ENCODE measurements at places on chromosomes 7 and 10. TPM values are rescaled to one million over a fixed set of nuclear protein-coding genes. Genes with fewer than 3 reads are reported as not detected.

Gene TBX20
- 0.65 TPM for total RNA-seq

Gene ICA1
- total RNA-seq, result 19.5 TPM

Gene CELF2
- 106 TPM for total RNA-seq

Gene SDK1
- total RNA-seq, result 10.0 TPM

Gene ANKRD2
- 0.35 TPM for total RNA-seq

Gene MAGI2
- total RNA-seq, result 15.3 TPM

Gene EFCAB10
- 6.0 TPM for total RNA-seq

DNA sequence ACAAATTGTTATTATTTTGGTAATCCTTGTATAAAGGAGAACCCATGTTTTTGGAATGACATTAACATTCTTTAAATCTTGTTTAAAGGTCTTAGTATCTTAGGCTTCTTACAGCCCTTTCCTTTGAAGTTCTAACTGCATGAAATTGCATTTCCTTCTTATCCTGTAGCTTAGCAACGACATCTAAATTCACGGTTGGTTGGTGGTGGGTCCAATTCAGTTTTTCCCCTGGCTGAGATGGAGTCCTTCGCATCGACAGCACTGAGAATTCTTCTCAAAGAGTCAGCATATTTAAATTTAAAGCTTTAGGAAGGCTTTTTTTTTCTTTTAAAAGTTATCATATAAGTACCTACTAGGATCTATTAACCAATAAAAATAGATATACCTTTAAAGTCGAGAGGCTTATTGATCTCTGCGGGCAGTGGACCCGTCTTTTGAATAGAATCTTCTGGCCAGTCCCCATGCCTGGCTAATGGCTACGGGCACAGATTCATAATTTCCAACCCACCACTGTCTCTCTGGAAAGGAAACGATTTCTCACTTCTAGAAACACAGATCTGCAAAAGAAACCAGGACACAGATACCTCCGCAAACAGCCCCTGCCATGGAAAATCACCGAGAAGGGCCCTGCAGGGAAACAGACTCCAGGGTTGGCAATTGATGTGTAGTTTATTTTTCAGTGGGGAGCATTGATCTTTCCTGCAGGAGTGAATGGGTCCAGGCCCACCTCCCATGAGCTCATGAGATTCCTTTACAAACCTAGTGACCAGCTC lies 63.4 kb downstream of the RAMP3 start:
- no peak for DNase-seq

DNA sequence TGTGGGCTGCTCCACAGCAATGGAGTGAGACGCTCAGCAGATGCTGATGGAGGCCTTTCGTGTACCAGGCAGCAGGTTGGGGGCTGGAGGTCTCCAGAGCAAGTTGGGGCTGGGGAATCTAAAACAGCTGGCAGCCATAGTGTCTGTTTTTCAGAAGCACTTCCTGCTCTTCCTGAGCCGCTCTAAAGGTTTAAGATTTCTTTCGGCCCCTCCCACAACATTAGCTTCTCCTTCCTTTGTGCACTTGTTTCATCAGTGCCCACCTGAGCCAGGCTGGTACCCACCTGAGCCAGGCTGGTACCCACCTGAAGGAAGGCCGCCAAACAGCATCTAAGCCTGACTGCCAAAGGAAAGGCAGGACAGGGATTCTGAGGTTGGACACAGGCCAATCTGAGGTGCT lies 18.4 kb upstream of the WAPL start:
- DNase-seq, result no peak

DNA sequence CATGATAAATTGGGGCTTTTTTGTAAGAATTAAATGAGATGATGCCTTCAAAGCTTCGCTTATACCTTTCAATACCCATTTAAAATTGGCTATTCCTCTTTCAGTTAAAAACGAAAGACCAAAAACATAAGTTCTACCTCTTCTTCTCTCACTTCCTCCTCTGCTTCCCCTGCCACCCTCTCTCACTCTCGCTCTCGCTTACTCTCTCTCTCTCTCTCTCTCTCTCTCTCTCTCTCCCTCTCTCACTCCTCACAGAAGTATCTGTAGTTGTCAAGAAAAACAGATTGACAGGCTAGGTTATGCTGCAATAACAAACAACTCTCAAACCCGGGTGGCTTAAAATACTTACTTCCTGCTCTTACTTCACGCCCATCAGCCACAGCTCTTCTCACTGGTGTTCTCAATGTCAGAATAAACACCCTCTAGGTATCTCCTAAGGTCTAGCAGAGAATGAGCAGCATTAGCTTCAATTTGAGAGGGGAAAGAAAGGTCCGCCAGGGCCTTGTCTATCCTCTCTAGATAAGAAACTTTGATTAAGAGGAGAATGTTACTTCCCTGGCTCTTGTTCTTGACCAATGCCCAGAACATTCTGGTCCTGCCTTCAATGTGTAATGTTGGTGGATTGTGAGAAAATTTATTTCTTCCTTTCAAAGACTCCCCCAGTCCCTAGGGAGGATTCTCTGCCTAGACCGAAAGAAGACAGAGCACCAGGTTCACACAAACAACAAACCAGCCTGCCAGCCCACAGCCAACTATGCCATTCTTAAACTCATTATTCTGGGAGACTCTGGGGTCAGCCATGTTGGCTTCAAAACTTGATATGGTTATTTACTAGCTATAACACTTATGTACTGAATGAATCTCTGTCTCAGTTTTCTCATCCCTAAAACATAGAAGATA lies 1028.7 kb downstream of the XPNPEP1 start:
- no peak for DNase-seq

- no peak for DNase-seq
Observed at GRCh38 chr10:100100651-100101184, 19.0 kb upstream of the CPN1 start.

DNA sequence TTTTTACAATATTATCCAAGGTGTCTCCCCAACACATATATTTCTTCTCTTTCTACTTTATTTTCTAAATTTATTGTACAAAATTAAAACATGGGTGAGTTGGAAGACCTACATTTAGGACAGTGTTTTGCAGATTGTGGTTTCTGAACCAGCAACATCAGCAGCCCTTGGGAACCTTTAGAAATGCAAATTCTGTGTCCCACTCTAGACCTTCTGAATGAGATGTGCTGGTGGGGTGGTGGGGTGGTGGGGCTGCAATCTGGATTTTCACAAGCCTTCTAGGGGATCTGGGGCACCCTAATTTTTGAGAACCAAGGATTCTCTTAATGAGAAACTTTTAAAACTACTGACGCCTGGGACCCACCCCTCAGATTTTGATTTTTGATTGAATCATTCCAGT lies 7.4 kb upstream of the PAPSS2 start:
- DNase-seq, result no peak

- no peak for DNase-seq
Observed at GRCh38 chr7:158623241-158623640, 35.6 kb upstream of the PTPRN2 start.

DNA sequence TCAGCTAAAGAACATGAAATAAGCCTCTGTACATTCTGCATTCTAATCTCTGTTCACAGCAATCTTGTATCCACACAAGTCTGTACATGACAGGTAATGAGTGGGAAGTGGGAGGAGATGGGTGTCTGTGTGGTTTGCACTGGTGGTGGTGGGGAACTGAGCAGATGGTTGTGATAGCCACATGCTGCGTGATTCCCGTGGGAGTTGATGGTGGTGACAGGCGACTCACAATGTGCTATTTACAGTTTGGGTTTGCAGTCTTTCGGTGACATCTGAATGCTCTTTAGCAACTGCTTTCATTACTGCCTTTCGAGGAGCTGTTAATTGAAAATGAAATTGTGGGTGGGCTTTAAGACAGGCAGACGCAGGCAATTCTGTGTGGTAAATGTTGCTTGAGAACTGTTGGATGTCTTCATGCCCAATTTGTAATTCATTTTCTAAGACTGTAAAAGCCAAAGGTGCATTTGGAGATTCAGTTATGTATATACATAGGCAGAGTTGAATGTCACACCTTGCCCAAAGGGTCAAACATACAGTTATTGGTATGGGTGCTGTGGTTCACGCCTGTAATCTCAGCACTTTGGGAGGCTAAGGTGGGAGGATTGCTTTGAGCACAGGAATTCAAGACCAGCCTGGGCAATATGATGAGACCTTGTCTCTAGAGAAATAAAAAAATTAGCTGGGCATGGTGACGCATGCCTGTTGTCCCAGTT lies 308.2 kb downstream of the AUTS2 start:
- no peak for DNase-seq

GRCh38 chr7:3279147-3279818 lies 21.8 kb upstream of the SDK1 start:
- DNase-seq, result no peak

DNA sequence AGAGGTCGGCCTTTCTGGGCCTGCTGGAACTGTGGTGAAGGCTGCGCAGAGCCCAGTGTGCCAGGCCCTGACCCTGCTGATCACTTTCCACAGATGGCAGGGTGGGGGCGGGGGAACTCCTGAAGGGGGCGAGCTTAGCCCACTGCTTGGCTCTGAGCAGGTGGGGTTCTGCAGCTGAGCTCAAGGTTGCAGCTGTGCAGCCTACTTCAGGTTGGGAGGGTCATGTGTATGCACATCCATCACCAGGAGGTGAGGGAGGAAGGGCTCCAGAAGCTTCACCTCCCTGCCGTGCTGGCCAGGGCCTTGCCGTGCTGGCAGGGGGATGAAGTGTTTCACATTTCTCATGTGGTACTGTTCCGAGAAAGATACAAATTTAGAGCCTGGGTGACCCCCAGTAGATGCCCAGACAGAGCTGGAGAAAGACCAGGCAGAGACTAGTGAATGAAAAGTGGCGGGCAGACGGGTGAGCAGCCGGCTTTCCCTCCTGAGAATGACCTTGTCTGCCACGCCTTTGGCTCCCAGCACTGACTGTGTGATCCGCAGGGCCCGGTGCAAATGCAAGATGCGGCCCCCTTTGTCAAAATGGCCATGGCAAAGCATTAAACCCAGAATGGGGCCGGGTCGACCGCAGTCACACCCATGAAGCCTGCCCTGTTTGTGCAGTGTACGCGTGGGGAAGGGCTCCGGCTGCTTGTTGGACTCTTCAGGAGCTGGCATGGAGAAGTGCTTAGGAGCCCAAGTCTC lies 25.2 kb downstream of the FAM241B start:
- DNase-seq, result no peak

GRCh38 chr10:11178606-11179515 lies 161.2 kb downstream of the CELF2 start:
- peak; percentile 61 for DNase-seq

GRCh38 chr7:63008366-63008765 lies 990.3 kb upstream of the ZNF722 start:
- no peak for DNase-seq

DNA sequence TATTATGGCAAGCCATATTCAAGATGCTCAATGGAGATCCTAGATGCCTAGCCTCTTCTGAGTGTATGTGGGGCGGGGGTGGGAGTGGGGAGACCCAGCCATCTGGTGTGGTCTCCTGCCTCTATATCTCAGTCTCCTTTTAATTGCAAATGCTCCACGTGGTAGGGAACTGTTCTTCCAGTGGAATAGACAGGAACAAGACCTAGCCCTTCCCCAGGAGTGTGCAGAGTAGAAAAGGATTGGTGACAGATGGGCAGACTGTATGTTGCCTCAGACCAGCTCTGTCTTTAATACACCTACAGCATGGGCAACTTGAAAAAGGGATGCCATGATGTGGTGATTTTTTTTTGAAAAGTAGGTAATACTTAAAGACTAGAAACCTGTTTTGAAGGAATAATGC lies 12.6 kb downstream of the CYP3A5 start:
- DNase-seq, result no peak

DNA sequence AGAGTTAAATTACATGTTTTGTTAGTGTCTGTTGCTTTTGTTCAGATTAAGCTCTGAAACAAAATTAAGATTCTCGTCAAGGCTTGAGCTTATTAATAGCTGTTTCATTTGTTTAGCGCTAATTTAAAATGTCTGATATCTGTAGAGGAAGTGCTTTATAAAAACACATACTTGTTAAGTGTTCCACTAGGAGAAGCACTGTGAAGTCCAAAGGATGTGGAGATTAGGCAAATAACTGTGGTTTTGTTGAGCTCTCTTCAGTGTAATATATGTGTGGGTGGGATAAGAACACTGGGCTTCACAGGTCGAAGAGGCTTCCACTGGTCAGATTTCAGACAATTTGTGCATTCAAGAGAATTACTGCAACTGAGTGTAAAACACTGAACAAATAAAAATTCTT lies 242.0 kb downstream of the AUTS2 start:
- DNase-seq, result no peak

GRCh38 chr10:8013006-8013405 lies 41.5 kb upstream of the GATA3 start:
- DNase-seq, result no peak

DNA sequence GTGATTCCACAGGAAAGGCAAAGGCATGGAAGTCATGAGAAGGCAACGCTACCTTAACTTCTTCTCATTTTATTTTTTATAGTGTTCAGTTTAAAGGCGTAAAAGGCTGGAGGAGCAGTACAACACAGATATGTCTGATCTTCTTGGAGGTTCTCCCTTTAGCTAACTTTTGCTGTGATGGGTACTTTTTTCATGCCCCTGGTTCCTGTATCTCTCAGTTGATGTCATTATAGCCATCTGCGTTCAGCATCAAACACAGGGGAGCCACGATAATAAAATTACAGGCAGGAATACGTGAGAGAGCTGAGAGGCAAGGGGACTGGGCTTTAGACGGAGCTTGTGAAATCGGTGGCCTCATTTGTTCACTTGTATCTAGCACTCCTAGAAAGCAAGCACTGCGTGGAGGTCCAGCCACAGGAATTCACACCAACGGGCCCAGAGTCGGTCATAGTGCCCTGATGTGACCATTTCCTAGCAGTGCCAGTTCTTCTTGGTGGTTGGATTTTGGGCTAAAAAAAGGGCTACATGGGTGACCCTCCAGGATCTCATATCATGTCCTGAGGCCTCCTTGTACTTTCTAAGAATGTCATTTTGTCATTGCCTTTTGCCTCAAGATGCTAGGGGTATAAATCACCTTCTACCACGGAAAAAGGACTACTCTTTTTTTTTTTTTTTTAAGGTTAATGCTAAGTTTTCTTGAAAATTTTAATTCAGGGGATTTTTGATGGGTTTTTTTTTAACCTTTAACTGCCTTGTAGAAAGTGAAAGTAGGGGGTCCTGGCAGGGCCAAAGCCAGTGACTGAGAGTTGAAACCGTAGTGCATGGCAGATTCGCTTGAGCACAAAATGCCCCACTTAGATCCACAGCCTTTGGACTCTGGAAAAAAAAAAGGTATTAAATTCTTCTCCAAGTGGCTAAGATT lies 191.5 kb downstream of the CELF2 start:
- no peak for DNase-seq

- no peak for DNase-seq
Observed at GRCh38 chr7:84949067-84949466, 237.8 kb downstream of the SEMA3D start.

DNA sequence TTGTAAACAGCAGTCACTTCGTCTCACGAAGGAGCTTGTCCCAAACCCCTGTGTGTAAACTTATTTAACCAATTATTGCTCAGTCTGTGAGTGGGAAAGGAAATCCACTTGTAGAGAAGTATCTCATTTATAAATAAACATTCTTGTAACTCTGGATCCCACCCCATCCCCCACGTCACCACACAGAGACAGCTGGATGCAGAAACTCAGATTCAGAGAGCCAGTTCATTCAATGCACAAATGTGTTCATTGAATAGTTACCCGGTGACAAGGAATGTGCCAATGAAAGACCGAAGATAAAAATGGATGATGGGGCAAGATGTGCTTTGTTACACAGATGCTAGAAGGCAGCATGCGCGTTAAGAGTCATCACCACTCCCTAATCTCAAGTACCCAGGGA lies 8.3 kb upstream of the OCM start:
- no peak for DNase-seq

Measured in lower lobe of right lung (tissue), 2 donors.